ENCODE measurements at places on chromosomes 11 and 22.
A peak's percentile ranks its signal among the peaks of the same experiment; 100 is the strongest.

- peak; percentile 30 for DNase-seq
These were observed at the start of gene BMAL1 for GRCh38 chr11:13277768-13278608. Gene BMAL1 (plus strand): TSS chr11:13277790. CDS start chr11:13354309, 76,519 bp downstream.

DNA sequence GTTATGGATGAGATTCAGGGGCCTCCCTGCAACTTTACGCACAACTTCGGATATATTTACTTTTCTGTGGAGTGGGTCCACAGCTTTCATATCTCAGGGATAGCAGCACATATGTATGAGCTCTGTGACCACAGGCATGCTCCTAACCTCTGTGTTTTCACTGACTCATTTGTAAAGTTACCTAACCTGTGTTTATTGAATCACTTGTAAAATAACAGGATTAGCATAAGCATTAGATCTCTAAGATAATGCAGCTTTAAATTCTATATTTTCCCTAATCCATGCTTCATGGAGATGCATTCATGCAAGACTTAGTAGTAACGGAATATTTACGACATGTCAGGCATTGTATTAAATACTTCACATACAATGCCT, 47.9 kb upstream of the DDI1 start:
- DNase-seq: no peak

DNA sequence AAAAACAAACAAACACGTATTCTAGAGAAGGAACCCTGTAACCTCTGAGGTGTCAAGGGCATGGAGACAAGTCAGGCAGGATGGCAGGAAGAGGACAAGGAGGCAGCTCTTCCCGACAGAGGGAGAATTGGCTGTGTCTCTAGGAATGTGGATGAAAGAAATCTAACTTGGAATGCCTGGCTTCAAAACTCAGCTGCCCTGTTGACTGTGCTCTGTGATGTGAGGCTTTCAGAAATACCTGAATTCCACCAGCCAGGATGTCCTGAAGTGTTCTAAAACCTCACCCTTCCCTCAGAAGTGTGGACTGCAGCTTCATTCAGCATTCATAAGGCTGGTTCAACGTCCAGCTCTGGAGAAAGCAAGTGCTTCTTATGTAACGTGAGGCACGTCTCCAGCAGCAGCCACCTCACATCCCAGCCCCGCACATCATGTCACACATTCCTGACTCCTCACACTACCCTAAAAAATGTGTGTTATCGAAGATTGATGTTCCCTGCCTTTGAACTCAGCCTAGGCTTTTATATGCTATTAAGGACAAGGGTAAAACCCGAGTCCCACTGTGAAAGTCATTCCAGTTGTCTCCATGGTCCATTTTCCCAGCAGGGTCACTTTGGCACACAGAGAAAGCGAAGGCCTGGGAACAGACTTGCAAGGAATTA, 398.9 kb downstream of the ETS1 start:
- no peak for DNase-seq

- DNase-seq: no peak
These were observed 55.9 kb upstream of the KIRREL3 start for GRCh38 chr11:127056338-127056971.

GRCh38 chr11:112113539-112114457, 27.1 kb downstream of the SDHD start:
- no peak for DNase-seq

GRCh38 chr11:14577835-14578529, 57.8 kb upstream of the PSMA1 start:
- no peak for DNase-seq

- DNase-seq: no peak
These were observed 60.6 kb downstream of the RTL6 start for GRCh38 chr22:44437216-44438055.

GRCh38 chr11:62024936-62025486, 57.6 kb upstream of the FTH1 start:
- no peak for DNase-seq

- no peak for DNase-seq
These were observed 20.3 kb downstream of the TMPRSS5 start for GRCh38 chr11:113685654-113686359.

- no peak for DNase-seq
These were observed 110.8 kb downstream of the WNT7B start for GRCh38 chr22:45866126-45866645.

DNA sequence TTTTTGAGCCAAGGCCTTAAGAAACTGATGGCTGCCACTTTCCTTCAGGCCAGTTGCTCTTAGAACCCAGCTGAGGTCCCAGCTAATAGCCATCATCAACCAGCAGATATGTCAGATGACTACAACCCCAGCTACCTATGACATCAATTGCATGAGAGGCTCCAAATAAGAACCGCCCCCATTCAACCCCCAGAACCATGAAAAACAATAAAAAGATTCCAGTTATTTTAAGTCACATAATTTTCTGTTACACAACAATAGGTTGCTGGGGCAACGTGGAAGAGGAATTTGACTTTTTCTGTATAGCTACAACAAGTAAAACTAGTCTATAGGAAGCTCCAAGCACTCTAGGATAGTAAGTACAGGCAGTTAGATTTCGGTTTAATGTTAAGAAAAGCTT, 216.3 kb upstream of the MTNR1B start:
- DNase-seq: no peak

DNA sequence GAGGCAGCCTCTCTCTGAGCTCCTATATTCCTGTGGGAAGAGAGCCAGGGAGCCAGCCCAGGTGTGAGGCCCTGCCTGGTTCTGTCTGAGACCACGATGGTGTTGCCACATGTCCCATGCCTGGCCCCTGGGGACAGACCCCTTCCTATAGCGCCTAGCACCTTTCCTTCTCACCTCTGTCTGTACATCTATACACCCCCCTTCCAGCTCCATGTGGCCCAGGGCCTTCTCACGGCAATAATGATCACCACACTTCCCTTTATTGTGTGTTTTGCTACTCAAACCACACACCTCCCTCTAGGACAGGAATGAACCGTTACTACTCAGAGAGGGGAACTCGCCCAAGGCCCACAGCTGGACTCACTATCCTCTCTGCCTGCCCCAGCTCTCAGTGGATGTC, 12.8 kb downstream of the CD82 start:
- no peak for DNase-seq

DNA sequence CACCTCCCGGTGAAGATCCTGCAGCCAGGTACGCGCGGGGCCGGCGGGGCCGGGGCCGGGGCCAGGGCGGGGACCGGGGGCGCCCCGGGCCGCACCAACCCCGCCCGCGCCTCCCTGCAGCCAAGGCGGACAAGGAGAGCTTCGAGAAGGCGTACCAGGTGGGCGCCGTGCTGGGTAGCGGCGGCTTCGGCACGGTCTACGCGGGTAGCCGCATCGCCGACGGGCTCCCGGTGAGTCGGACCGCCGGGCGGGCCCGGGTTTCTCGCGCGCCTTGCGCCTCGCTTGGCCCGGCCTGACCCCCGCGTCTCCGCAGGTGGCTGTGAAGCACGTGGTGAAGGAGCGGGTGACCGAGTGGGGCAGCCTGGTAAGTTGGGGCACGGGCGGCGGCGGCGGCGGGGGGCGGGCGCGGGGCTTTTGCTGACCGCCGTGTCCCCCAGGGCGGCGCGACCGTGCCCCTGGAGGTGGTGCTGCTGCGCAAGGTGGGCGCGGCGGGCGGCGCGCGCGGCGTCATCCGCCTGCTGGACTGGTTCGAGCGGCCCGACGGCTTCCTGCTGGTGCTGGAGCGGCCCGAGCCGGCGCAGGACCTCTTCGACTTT, 531 bp downstream of the PIM3 start:
- DNase-seq: no peak

DNA sequence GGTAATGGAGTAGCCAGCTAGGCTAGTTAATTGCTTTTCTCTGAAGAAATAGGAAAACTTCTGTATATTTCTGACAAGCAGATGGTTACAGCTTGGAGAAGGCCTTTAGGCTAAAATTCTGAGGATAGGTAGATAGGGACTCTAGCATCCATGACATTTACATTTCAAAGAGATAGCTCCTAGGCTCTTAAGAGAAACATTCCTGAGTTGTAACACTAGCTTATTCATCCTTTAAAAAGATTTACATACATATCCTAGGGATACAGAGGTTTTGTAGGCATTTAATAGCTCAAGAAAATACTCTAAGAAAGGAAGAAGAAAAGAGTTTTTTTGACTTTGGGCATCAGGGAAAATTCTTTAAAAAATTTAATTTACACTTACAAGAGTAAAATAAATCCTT, 130.9 kb upstream of the CCDC179 start:
- no peak for DNase-seq

DNA sequence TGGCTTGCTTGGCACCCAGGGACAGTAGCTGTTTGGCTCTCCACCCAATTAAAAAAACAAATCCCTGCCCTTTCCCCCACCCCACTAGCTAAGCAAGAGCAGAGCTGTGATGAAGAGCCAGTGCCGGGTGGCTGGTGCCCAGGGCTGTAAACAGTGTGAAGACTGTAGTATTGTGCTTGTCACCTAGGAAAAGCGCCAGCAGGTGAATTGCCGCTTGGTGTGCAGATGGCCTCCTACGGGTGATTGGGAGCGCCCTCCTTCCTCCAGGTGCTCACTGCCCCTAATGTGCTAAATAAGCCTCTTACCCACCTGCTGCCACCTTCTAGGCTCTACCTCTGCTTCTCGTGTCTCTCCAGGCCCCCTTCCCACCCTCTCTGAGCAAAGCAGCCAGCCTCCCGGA, 18.4 kb upstream of the RAPSN start:
- no peak for DNase-seq

DNA sequence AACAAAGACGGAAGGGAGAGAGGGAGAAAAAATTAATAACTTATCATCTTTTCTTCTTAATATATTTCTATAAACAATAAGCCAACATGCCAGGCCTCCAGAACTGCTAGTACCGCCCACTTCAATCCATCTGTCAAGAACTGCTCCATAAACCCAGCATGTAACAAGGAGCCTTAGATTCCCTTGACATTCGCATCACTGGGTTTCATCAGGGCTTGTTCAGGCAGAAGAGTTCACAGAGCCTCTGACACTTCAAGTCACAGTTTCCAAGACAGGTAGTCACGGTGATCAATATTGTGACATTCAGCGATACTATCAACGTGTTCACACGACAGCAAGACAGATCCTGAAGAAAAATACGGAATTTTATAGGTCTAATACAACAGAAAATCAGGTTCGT, 61.7 kb downstream of the LARGE2 start:
- DNase-seq: no peak

- no peak for DNase-seq
These were observed 11.7 kb downstream of the SAA1 start for GRCh38 chr11:18277565-18278271.

GRCh38 chr11:131504199-131504949, 134.0 kb downstream of the NTM start:
- no peak for DNase-seq

DNA sequence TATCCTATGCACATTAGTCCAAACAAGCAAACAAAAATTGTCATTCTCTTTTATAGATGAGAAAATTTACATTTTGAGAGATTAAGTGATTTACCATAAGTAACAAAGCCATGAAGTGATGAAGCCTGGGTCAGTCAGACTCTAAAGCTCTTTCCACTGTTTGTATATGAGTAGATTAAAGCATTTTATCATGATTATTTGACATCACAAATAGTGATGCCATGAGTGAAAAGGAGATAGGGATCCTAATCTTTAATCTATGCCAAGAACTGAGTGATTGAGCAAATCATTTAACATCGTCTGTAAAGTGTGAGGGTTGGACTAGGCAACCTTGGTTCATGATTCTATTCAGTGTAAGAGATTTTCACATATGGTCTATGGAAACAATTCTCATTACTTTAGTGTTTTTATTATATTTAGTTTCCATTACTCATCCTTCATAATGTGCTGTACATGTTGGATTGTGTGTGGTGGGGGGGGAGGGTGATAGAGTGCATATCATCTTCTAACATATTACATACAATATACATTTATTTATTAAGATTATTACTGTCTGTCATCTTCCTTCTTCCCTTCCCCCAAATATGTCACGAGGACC, 50.7 kb downstream of the ARHGEF12 start:
- DNase-seq: no peak
